CMK (cell line): ENCODE measurements at places on chromosomes 1 and 21.

DNA sequence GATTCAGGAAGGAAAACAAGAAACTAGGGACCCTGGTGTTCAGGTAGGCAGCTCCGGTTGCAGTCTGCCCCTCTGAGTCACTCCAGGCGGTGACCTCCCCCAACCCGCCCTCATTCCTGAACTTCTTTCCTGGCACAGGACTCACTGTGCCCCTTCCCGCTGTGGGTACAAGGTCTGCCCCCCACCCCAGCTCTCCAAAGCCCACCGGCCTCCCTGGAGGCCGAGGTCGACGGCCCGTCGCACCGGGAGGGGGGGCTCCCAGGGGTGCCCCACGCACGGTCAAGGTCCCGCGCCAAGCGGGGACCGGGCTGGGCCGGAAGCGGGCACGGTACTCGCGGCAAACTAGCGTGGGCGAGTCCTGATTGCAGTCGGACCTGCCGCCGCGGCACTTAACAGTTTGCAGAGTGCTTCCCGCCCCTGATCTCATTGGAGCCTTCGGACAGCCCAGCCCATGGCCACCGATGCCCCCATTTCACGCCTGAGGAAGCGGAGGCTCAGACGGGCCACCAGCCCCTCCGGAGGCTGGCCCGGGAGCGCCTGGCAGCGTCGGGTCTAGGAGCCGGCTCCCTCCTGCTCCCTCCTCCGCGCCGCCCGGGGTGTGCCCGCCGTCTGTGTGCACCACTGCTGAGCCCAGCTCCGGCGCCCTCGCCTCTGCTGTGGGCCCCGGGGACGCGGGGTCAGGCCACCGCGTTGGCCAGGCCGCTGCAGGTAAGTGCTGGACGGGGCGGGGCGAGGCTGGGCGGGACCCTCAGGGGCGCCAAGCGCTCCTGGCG lies at the start of gene GJB3:
TSS of gene GJB3 (plus strand) at position 144 of the 773 bp plus-strand sequence. CDS start 3,549 bp downstream, outside the sequence.
- no peak for DNase-seq

DNA sequence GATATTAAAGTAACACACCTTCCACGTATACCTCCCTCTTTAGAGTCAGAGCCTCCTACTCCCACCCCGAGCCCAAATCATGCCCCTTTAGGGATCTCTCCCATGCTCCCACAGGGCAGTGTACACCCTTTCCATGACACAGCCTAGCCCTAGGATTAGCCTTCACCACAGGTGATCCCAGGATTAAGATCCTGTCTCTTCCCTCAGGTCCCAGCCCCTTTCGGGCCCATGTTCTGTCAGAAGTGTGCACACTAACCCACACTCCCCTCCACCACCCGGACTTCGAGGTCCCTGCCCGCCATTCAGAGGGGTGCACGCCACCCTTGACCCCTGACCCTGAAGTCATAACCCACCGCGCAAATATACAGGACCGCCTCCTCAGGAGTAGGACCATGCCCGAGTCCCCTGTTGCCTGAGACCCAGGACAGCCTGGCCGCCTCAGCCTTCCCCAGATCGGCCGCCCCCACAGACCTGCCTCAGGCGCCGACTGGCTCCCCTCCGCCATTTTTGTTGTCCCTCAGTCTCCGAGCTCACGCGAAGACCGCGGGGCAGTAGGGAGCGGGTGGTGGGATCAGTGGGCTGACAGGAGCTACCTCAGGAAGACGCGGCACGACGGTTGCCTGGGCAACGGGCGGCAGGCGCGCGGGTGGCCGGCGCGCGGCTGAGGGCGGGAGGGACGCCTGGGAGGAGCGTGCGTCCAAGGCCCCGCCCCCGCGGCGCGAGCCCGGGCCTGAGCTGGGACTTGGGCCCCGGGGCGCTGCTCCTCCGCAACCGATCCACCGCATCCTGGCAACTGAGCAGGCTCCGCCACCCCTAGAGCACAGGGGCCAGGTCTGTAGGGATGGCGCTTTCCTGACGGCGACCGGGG lies at the start of gene AGBL4:
TSS of gene AGBL4 (minus strand) at position 663 of the 868 bp plus-strand sequence.
- no peak for DNase-seq

GRCh38 chr21:26715116-26715515 lies 130.1 kb downstream of the ADAMTS1 start:
- DNase-seq = no peak

GRCh38 chr1:100261686-100262085 lies 4.3 kb upstream of the RTCA start:
- DNase-seq = no peak

DNA sequence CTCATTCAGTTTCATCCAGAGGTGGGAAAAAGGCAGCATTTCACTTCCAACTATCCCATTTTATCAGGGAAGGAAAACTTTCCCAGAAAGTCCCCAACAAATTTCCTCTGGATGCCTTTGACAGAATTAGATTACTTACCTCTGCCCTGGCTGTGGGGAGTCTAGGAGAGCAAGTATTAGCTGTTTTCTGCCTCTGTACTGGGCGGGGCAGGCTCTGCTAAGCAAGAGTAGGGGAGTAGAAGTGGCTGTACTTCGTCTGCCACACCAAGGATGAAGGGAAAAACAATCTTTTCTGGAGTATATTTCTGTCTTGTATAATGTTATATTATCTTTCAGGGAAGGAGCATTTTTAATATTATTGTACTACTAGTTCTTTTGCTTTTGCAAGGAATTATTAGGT lies 78.5 kb downstream of the FNBP1L start:
- DNase-seq = no peak

GRCh38 chr1:27601321-27601770 lies 2.6 kb downstream of the AHDC1 start:
- no peak for DNase-seq

DNA sequence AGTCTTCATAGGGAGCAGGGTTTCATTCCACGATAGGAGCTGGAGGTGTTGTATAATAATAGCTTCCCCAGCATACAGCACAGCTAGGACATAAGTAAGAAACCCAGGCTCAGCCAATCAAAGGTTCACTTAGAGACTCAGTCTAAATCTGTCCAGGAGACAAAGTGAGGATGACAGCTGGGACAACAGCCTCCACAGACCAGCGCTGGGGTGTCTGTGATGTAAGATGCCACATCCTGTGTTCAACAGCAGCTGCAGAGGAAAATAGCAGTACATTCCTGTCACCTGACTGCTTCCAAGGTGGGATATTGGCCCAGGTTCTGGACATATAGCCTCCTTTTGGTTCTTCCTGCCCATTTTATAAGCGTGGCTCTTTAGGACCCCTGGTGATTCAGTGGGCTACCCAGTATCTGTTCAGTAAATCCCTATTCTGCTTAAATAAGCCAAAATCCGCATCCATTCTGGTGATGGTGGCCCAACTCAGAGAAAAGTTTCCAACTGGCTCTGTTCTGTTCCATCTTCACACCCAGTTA lies 176.8 kb upstream of the SYT6 start:
- no peak for DNase-seq

- no peak for DNase-seq
Observed at GRCh38 chr1:92599184-92599583, 112.5 kb upstream of the GFI1 start.

DNA sequence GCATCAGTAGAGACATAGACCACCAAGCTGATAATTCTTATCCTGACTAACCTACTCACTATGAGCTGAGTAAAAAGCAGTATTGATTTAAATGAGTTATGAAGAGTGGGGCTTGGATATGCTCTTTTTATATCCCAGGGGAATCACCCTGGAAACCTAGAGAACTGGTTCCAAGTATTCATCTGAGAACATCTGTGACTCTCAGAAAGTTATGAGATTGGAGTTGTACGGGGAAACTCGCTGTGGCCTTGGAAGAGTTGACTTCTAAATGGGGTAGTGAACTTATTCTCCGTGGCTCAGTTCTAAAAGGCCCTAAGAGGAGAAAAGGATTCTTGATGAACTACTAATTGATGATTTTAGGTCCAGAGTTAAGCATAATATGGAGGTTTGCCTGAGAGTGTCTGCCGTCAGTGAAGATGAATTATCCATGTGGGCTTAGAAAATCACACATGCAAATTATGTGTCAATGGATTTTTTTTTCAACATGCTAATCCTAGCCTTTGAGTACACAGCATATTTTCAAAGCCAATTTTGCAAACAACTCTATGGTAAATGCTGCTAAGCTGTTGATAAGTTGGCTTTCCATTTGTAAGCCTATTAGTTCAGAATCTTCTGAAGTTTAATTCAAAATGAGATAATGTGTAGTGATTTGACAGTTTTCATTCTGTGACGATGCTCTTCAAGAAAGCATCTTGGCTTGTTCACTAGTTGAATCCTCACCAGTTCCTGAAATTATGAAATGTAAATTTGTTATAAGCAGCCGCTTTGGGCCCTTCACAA lies 122.7 kb downstream of the FGGY start:
- DNase-seq = no peak
